ENCODE measurements at places on chromosomes 12 and 14.

- DNase-seq, result no peak
These were observed 53.6 kb downstream of the FBXW8 start for GRCh38 chr12:116964054-116965050.

- no peak for DNase-seq
These were observed 160.4 kb upstream of the SSTR1 start for GRCh38 chr14:38047195-38047902.

DNA sequence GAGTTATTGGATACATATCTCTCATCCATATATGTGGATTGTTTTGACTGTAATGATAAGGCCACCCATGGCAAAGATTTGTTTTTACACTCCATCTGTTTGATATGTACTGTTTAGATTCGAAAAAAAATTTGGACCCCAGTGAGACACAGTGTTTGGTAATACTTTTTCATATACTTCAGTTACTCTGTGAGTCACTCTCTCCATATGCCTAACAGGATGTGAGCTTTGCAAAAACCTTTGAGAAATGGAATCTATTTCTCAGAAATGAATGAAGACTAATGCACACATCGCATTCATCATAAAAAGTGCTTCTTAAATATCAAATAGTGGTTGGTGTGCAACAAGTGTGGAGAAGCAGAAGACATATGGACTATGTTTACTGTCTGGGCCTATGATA, 781.5 kb downstream of the SLC6A15 start:
- DNase-seq, result peak; percentile 11

DNA sequence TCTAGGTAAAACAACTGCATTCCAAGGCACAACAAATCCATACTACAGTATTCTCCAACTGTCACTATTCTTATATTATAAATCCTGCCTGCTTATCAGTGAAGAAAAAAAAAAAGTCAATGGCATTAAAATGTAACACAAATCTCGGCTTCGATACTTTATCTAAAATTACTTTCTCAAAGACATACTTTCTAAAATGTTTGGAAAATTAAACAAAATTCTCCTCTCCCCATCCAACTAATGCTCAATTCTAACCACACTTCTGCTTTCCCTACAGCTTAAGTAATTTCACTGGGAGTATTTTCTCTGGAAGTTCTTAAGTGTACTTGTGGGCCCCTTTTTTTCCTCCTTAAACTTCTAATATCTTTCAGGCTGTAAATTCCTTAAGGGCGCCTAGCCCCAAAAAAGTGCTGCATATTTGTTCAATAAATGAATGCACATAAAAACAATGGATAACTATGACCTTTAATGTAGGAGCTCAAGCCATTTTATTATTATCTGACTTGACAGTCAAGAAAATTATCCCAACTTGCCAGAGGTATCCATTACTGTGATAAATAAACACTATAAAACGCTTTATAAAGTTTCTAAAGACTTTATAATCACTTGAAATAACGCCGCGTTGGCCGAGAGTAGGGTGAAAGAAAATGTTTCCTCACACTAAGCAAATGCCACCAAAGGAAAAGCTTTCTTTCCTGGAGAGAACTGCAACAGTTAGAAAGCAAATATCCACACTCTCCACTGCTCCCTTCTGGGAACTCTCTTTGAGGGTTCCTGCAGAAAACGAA, 977 bp downstream of the HEATR5A start:
- DNase-seq, result no peak

All from GM04503 (cell line).